Pons (tissue), 1 donor: ENCODE measurements at places on chromosomes 3 and 15.

- peak; percentile 55 for DNase-seq
Observed at GRCh38 chr3:23806534-23807423, 1.0 kb downstream of the UBE2E1 start.

DNA sequence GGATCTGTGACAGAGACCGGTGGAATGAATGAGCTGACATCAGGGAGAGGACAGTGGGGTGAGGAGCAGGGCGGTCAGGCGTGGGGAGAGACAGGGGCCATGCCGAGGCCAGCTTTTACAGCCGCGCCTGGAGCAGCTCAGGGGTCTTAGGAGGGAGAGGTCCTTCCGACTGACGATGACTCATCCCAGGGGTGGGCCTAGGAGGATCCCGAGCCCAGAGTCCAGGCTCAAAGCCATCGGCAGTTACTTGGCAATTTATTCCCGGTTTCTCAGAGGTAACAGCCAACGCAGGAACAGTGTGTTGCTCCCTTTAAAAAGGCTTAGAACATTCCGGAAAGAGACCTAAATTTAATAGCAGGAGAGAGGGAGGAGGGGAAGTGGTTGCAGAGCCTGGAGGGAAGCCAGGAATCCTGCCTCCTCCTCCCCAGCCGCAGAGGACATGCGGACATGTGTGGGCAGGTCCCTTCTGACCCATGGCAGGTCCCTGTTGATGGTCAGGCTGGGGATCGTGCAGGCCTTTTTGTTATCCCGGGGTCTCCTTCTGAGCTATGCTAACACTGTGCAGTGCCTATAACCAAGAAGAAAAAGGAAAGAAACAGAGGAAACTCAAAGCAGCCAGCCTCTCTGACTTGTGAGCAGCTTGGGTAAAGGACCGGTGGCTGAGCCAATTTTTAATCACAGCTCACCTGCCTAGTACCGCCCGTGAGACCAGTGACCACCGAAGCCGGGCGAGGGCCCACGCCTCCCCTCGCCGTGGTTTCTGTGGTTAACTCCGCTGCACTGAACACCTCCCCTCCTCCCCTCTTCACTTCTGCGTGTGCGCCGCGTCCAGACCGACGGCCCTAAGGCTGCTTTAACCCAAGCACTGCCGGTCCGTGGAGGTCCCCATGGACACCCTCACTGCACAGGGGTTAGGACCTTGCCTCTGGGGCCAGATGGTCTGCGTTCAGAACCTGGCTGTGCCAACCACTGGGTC is 392.4 kb upstream of the PROK2 start:
- DNase-seq, result peak; percentile 70

DNA sequence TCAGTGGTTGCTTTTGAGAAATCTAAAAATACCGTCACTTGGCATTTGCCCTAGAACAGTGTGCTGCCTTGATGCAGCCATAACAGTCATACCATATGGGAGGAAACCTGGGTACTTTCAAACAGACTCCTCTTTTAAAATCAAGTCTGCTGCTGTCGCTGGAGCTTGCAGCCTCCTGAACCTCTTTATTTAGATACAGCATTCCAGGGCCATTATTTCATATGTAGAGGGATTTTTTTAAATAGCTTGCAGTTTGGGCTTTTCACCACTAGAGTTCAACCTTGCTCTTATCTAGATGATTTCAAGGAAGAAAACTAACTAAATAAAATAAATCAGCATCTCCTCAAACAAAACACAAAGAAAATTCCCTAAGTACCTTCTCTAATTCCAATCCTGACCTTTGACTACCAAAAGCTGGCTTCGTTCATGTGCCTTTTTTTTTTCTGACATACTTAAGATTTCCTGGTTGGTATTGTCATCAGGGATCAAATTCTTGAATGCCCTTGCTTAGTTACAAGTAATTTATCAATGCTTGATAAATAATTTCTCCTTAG is 111.6 kb downstream of the KBTBD8 start:
- DNase-seq, result peak; percentile 42

DNA sequence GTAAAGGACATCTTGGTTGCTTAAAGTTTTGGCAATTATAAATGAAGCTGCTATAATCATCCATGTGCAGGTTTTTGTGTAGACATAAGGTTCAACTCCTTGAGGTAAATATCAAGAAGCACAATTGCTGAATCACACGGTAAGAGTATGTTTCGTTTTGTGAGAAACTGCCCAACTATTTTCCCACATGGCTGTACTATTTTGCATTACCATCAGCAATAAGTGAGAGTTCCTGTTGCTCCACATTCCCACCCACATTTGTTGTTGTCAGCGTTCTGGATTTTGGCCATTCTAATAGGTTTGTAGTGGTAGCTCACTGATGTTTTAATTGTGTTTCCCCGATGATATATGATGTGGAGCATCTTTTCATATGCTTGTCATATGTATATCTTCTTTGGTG is 118.5 kb upstream of the KCNMB2 start:
- DNase-seq, result no peak

GRCh38 chr3:43399034-43399433 is 112.7 kb downstream of the SNRK start:
- no peak for DNase-seq

- DNase-seq, result peak; percentile 31
Observed at GRCh38 chr3:23915537-23916108, 1.2 kb downstream of the NKIRAS1 start.

GRCh38 chr15:79179108-79179561 is 88.6 kb upstream of the RASGRF1 start:
- DNase-seq, result no peak

GRCh38 chr3:5298453-5298852 is 110.9 kb downstream of the EDEM1 start:
- no peak for DNase-seq

GRCh38 chr15:42160136-42160535 is 3.7 kb upstream of the PLA2G4F start:
- DNase-seq, result no peak

DNA sequence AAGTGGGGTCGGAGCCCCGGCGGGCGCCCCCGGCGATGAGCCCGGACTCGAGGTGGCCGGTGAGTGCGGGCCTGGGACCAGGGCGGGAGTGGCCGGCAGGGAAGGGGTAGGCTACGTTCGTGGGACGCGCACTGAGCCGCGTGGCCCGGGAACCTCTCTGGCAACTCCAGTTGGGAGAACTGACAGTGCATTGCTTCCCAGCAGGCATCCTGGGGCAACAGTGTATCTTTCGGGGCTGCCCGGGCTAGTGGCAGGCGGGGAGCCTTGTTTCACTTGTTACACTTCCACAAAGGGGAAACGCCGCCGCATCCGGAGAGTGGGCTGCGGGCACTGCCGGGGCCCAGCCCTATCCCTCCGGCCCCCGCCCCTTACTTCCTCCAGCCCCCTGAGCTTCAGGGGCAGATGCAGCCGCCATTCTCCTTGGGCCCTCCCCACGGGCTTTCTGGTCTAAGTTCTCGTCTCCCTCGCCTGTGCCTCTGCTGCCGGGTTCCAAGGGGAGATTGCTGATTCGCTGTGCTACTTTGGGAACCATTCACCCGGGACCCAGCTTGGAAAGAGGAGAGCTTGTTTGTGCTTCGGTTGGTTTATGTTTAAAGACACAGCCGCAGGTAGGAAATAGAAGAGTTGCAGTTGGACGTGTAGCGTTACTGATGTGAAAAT is 675 bp downstream of the BRPF1 start:
- no peak for DNase-seq

GRCh38 chr15:52069559-52069958 is 43.0 kb downstream of the BCL2L10 start:
- DNase-seq, result no peak
